ENCODE measurements at places on chromosomes 4 and X.

DNA sequence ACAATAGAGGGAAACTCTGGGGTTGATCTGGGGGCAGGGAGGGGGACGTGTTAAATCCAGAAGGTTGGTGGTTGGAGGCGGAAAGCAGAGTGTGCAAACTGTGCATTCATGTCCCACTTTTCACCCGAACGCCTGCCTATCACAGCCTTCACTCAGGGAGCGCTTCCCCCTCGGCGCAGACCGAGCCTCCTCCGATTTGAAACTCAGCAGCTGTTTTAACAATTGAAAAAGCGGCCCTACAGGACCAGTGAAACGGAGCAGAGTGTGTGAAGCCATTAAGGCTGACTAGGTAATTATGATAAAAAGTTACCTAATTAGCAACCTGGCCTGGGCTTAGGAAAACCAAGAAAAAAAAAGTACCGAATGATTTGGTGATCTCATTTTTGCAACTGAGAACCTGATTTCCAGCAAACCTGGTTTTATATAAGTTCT, 685 bp upstream of the NDNF start:
- peak; percentile 19 for DNase-seq

GRCh38 chrX:71565474-71566041, 12.7 kb upstream of the GCNA start:
- no peak for DNase-seq

DNA sequence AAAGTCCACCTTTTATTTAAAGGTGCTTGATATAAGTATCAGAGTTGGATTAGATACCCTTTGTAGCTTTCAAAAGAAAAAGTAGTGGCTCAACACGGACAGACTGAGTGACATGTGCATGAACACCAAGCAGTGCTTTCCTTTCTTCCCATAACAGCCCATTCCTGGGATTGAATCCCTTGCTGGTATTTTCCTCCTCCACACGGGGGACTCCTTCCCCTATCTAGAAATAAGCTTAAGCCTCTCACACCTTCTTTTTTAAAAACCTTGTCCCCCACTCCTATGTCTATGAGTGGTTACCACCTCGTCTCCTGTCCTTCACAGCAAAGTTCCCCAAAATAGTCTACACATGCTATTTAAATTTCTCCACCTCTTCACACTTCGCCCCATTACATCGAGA, 5.1 kb downstream of the AP1S2 start:
- DNase-seq, result no peak

DNA sequence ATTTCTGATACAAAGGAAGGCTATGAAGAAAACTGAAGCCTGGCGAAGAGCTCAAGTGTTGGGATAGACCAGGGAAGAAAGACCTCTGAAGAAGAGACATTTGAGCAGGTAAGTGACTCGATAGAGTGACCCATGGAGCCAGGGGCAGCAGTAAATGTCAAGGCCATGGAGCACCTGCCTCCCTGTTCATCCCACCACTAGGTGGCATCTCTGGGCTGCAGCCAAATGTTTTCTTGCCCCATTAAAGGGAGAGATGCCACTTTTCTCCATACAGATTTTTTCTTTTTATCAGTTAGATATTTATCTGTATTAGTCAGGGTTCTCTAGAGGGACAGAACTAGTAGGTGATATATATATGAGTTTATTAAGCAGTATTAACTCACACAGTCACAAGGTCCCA, 4.9 kb upstream of the ZNF81 start:
- peak; percentile 67 for DNase-seq

DNA sequence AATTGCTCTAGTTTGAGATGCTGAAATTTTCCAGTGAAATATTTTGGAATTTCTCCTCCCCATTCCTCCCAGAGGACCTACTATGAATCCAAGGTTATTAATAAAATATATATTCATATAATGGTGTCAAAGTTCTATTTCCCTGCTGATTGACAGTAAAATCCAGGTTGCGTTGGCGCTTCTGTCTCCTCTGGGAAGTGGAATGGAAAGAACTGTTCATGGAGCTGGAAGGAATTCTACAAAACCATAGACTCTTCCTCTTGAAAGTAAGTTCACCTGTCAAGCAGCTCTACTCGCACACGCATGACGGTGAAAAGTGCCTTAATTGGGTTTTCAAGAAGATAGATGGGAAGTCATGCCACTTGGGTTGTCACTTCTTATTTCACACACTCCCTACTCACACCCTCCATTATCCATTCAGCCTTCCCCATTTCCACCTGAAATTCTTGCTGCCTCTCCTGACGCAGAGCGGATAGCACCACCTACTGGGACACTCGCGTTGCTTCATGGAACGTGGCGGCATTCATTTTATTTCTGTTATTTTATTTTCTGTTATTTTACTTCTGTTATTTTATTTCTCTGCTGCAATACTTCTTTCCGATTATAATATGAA, 351.6 kb downstream of the NLGN4X start:
- DNase-seq, result no peak

DNA sequence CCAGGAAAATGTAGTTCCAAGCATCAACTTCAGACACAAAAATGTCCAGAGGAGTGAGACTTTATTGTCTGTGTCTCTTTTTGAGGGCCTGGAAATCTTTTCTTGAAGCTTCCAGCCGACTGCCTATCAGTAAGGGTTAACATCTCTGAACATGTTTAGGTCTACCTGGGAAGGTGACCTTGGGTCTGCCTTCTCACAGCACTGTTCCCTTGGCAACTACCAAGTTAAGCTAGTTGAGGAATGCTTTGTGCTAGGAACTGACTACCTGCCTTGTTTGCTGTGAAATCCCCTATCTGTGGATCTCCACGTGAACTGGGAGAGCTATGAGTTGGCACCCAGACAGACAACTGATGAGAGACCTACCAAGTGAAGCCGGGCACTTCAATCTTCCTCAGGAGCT, 81.6 kb downstream of the PPEF2 start:
- no peak for DNase-seq

DNA sequence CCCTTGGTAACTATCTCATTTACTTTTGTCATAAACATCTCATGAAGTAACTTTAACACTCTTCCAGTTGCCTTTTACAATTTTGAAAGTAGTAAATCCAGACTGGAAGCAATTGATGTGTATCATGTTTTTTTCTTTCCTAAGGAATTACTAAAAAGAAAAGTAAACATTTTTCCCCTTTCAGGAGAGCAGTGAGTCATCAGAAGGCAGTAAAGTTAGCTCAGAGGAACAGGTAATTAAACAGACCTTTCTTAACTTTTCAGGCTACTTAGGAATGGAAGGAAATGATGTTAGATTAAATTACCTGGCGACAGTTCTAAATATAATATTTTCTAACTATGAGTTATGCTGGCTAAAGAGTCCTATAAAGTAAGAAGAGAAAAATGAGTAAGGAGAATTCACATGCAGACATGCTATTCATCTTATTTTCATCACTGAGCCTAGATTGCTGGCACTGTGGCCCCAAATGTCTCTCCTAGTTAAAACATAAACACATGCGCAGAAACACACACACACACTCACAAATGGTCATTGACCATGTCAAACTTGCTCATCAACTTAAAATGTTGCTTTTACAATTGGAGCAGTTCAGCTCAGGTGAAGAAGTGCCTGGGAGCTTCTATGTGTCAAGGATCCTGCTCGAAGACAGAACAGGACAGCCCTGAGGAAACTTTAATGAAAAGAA, 9.3 kb downstream of the DMP1 start:
- no peak for DNase-seq

DNA sequence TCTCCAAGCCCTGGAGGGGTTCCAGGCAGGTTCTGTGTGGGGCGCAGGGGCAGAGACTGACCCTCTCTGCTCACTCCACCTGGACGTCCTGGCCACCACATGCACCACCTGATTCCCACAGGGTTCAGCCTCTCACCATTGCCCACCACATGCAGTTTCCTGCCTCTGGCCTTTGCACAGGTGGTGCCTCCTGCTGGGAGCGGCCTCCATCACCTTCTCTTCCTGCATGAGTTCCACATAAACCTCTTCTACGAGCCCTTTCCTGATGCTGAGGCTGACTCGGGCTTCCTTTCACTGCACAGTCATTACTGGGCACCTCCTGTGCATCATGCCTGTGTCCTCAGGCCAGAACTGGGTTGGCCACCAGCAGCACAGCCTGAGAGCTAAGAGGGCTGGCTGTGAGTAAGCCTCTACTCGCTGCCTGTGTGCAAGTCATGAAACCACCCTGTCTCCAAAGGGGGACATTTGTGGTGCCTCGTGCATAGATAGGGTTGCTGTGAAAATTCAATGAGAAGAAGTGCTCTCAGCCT, 19.9 kb downstream of the MAN2B2 start:
- DNase-seq, result no peak

DNA sequence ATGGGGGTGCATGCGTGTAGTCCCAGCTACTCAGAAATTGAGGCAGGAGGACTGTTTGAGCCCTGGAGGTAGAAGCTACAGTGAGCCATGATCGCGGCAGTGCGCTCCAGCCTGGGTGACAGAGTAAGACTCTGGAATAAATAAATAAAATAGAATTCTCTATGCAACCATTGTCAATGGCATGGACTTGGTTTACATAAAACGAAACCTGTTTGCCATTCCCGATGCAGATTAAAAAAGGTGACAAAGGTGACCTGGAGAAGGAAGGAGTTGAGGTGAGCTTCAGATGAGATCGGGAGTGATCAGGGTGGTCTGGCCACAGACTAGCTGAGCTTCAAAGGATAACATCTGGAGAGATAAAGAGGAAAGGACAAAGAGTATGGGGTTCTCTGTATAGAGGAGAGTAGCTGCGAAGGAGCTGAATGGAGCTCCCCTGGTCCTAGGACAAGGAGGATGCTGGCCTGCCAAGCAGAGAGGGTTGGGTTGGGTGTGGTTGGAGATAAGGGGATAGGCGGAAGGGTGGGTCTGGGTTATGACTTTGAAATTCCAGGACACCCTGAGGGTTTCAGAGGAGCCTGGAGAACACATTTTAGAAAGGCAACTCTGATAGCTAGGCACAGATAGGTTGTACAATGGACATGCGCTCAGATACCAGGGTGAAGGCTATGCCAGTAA, 98.6 kb downstream of the RBM47 start:
- DNase-seq, result no peak

- no peak for DNase-seq
These were observed 117.8 kb upstream of the NOCT start for GRCh38 chr4:138897811-138898226.

DNA sequence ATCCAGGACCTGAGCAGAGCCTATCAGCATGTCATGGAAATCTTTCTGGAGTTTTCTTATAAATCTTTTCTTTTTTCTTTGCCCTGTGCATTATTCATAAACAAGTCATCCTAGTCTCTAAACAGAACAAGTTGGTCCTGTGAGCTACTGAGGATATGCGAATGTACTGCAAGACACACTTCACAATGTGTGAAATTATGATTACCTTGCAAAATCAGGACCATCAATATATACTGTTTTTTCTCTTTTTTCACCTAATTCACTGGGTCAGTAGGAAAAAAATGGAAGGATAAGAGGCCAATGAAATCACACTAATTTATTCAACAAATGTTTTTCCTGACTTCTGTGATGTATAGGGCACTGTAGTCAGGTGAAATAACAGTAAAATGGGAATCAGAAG, 14.4 kb upstream of the SORBS2 start:
- no peak for DNase-seq

GRCh38 chrX:154800478-154801210, 4.6 kb downstream of the MPP1 start:
- DNase-seq, result no peak

GRCh38 chr4:29005838-29006237, 1714.3 kb upstream of the PCDH7 start:
- DNase-seq, result no peak

- no peak for DNase-seq
These were observed 343.9 kb downstream of the MAGEB5 start for GRCh38 chrX:26559855-26560254.

- DNase-seq, result no peak
These were observed 119.5 kb upstream of the LIMCH1 start for GRCh38 chr4:41418444-41418843.

DNA sequence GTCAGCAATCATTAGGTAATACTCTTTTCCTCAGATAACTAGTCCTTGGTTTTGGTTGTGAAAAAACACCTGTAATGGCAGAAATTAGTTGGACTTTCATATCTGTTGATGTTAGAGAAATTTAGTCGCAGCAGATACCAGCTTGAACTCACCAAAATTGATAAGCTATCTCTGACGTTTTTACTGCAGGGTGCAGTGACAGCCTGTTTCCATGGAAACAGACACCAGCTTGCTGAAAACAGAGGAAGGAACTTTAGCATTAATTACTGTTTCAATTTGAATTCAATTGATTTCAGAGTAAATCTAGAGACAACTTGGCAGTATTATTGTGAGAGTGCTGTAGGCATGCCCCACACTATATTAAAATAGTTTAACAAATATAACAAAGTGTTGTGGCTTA, 246.5 kb downstream of the PPP1R2C start:
- no peak for DNase-seq

DNA sequence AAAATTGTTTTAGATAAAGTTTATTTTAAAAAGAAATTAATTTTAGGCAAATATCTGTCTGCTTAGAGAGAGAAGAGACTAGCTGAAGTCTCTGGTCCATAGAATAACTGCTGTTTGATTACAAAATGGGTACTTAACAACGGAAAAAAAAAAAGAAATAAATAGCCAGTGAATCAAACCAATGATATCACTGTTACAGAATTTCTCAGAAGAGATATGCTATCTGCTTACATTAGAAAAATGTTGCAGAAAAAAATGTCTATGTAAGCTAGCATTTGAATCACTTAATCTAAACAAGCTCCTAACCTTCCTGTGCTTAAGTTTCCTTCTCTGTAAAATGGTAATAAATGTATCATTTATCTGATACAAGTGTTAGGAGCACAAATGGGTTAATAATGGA, 189.9 kb downstream of the IL15 start:
- no peak for DNase-seq

GRCh38 chrX:7215842-7216241, 67.9 kb upstream of the PUDP start:
- DNase-seq, result no peak

DNA sequence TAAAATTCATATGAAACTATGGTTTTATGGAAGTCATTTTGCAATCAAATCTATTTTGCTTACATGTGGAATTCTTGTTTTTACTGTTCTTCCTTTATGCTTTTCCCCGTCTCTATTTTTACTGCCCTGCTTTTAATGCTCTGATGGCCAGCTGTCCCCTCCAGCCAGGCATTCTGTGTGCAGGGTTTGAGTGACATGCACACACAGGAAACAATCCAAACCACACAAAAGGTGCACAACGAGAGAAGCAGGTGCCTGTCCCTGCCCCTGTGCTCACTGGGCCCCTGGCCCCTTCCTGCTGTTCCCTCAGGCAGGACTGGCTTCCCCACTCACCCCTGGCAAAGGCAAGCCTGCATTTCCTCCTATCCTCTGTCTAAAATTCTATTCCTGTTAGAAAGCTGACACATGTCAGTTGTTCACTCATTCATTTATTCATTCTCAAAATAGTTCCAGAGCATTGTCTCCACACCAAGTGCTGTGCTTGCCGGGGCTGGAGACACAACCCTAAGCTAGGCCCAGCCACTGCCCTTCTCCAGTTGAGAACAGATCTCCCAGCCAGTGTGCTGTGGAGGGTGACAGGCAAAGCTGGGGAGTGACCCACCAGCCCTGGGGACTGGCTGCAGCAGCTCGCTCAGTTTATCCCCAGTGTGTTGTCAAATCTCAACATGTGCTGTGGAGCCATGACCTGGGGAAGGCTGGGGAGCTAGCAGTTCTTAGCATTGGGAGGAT, 346.3 kb downstream of the FBXW7 start:
- no peak for DNase-seq
